ENCODE measurements at places on chromosomes 6 and 20.

DNA sequence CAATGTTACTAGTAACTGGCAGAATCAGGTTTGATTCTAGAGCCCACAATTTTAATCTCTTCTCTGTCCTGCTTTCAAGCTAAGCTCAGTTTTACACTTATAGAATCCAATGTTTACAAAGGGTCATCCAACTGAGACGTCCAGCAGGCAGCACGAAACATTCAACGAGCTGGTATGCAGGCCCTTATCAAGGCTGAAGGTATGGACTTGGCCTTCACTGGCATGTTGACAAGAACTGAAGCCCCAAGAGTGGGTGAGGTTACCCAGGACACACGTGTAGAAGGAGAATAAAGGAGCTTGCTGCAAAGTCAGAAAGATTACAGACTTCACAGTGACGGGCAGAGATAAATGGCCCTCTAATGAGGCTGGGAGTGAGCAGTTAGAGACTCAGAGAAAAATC, 187.4 kb downstream of the KIF16B start:
- DNase-seq, result no peak

DNA sequence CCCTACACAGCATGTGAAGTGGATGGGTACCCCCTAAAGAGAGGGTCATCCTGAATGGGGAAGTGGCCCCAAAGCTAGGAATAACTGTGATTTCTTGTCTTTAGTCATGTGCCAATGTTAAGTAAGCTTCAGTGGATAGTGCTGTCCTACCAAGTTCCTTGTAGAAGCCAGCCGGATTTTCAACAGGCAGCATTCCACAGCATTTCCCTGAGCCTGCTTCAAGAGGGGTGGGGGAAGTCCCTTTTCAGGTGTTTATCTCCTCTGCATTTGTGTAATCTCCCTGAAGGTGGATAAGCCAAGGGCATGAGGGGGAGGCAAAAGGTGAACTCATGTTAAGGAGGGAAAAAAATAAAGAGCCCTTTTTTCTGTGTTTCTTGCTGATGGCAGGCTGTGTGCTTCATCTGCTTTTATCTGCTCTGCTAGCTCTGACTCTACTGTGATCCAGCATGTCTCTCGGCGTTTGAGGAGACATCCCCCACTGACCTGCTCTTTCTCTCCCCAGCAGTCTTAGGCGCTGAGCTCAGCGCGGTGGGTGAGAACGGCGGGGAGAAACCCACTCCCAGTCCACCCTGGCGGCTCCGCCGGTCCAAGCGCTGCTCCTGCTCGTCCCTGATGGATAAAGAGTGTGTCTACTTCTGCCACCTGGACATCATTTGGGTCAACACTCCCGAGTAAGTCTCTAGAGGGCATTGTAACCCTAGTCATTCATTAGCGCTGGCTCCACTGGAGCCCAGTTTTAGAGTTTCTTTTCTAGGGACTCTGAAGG, 1.9 kb downstream of the EDN1 start:
- DNase-seq, result no peak

GRCh38 chr20:13862245-13862644, 77.4 kb downstream of the NDUFAF5 start:
- no peak for DNase-seq

DNA sequence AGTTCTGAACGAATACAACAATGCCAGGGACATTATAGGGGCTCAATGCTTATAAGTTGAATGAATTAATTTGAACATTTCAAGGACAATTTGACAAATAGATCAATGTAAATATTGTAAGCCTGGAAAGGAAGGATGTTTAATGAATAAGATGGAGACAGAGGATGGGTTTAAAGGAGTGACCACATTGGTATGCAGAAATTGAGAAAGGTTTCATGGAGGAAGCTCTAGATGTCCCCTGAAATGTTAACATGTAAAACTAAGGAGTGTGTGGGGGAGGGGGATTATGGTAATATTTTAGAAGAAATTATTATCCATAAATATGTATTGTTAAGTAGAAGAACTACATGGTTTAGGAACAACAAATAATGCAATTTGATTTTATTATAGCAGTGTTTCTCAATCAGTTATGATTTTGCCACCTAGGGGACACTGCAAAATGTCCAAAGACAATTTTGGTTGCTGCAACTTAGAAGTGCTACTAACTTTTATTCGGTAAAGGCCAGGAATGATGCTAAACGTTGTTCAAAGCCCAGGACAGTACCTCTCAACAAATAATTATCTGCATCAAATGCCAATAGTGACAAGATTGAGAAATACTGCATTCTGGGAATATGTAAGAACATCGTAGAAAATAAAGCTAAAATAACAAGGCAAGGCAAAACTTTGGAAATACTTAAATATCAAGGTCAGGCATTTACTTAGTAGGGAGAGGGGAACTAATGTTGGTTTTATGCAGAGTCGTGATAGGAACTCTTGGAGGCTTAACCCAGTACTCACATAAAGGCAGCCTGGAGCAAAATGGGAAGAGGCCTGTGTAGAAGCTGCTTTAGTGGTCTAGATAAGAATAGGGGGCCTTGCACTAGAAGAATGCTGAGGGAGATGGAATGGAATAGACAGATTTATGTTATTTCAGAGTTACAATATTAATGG, 686.9 kb upstream of the CITED2 start:
- no peak for DNase-seq

- no peak for DNase-seq
These were observed 91.9 kb downstream of the TCP11 start for GRCh38 chr6:35049156-35049735.

DNA sequence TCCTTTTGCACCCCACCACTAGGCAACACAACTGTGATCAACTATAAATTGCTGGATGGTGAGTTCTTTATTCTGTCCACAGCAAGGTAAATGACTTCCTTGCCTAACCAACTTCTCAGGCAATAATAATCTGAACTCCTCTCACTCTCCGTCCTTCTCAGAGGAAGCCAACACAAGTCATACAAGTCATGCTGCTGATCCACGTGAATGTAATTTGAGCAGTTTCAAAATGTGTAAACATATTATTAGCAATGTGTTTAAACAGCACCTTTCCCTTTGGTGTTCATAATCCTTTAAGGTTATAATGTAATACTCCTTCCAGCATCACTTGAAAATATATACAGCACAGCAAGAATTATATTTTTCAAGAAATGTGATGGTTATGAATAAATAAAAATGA, 127.9 kb downstream of the QRSL1 start:
- no peak for DNase-seq

- no peak for DNase-seq
These were observed 175.0 kb downstream of the CARMIL1 start for GRCh38 chr6:25454136-25454535.

DNA sequence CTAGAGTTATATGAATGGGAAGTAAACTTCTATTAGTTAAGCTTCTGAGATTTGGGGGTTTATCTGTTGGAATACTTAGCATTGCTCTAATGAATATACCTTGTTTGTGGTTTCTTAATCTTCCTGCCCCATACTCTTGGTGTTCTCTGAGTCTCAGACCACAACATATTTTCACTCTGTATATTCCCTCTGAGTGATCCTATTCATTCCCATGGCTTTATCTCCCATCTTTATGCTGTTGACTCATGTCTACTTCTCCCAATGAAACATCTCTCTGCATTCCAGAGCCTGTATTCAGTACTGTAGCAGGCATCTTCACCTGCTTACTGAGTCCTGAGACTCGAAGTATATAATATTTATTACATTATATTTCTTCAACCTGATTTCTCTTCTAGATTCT, 283.7 kb upstream of the MAP3K7 start:
- no peak for DNase-seq

GRCh38 chr6:44593539-44593944, 206.0 kb downstream of the CDC5L start:
- no peak for DNase-seq
